ENCODE measurements at places on chromosomes 12 and 14.

- no peak for DNase-seq
Observed at GRCh38 chr12:102059343-102059742, 2.4 kb downstream of the WASHC3 start.

DNA sequence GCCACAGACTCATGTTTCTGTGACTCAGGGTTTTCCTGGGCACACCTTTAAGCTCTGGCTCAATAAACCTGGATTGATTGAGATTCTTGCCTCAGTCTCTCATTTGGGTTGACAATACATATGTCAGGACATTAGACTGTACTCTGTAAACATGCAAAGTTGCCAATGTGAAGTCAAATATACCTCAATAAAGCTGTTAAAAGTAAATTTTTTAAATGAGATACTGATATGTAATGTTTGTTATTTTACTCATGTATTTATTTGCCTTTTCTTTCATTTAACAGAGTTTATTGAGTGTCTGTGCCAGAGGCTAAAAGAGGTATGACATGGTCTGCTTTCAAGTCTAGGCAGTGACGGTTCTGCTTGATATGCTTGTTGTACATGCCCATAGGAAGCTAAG, 3.7 kb upstream of the ETFBKMT start:
- DNase-seq: no peak

GRCh38 chr12:10293151-10293550, 14.5 kb upstream of the KLRD1 start:
- no peak for DNase-seq

GRCh38 chr12:7395950-7396349, 48.0 kb downstream of the CD163L1 start:
- DNase-seq: no peak

- DNase-seq: no peak
Observed at GRCh38 chr14:96173636-96174475, 30.8 kb upstream of the BDKRB2 start.

DNA sequence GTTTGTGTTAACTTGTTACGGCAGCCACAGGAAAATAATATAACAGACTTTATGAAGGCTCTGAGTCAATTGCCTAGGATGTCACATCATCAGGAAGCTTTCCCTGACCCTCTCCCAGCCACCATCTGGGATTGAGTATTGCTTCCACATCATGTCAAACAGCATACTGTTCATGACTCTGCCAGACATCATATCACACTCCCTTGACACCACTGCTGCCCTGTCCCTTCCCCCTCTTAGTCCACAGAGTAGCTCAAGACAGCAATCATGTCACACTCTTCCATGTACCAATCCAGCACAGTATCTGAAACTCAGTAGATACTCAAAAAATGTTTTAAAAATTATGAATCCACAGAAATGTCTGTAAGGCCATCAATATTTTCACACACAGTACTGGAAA, 168.0 kb downstream of the PIK3C2G start:
- no peak for DNase-seq
